ENCODE measurements at places on chromosomes 4 and X.

- DNase-seq: no peak
Measured at GRCh38 chr4:126752126-126752525, 880.6 kb upstream of the INTU start.

DNA sequence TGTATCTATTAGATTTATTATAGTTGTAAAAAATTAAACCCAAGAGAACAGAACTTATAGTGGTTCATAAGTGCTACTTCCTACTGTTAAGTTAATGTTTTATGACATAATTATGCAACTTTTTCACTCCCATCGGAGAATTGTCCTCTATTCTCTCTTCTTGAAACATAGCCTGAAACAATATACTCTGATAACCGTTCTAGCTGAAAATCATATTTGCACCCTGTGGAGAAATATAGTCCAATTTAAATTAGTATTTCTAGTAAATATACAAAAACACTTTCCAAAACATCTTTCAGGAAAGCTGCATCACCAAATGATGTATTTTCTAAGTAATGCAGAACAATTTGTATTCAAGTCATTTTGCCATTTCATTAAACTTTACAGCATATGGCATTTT, 586.4 kb downstream of the PRR32 start:
- DNase-seq: no peak

GRCh38 chr4:53043055-53043454, 180.9 kb downstream of the RASL11B start:
- DNase-seq: no peak

GRCh38 chrX:115339441-115340025, 50.0 kb downstream of the LUZP4 start:
- no peak for DNase-seq

DNA sequence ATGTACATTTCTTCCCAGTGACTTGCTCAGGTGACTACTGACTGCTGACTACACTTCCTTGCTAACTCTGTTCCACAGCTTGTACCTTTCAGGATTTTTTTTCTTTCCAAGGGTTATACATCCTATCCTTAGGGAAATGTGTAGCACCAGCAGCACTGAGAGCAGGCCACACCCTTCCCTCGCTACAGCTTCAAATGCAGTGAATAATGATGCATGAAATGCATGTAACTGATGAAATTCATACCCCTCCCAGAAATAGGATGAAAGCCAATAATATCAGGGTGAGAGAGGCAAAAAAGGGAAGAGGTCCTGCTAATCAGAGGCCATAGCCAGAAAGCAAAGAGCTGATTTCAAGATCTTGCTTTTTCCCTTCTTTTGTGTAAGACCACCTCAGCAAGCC, 6.2 kb upstream of the FGF16 start:
- no peak for DNase-seq

- DNase-seq: no peak
Measured at GRCh38 chr4:167555338-167556022, 321.2 kb upstream of the SPOCK3 start.

GRCh38 chr4:151646322-151646721, 114.5 kb downstream of the GATB start:
- no peak for DNase-seq

- no peak for DNase-seq
Measured at GRCh38 chr4:64796581-64796980, 387.3 kb upstream of the TECRL start.

GRCh38 chr4:122744229-122744628, 11.7 kb downstream of the BBS12 start:
- DNase-seq: no peak

DNA sequence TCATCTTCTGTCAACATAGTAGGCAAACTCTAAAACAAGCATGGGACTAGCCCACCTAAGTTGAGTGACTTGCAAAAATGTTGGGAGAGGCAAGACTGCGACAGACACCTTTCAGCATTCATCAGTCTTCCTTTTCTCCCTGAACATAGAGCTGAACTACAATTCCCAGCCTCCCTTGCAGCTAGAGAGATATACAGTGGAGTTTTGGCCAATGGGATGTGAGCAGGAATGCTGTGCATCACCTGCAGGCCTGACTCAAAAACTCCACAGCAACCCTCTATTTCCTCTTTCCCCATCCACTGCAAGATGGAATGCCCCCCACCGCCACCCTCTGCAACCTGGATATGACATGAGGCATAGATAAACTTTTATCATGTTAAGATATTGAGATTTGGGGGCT, 66.5 kb downstream of the PDHA1 start:
- DNase-seq: no peak

- DNase-seq: no peak
Measured at GRCh38 chr4:170038769-170039168, 12.6 kb upstream of the MFAP3L start.

- DNase-seq: no peak
Measured at GRCh38 chrX:95797344-95797743, 887.3 kb upstream of the DIAPH2 start.

- DNase-seq: no peak
Measured at GRCh38 chr4:24472514-24473308, 111.6 kb downstream of the DHX15 start.

GRCh38 chrX:84168095-84168494, 19.9 kb downstream of the RPS6KA6 start:
- DNase-seq: no peak

DNA sequence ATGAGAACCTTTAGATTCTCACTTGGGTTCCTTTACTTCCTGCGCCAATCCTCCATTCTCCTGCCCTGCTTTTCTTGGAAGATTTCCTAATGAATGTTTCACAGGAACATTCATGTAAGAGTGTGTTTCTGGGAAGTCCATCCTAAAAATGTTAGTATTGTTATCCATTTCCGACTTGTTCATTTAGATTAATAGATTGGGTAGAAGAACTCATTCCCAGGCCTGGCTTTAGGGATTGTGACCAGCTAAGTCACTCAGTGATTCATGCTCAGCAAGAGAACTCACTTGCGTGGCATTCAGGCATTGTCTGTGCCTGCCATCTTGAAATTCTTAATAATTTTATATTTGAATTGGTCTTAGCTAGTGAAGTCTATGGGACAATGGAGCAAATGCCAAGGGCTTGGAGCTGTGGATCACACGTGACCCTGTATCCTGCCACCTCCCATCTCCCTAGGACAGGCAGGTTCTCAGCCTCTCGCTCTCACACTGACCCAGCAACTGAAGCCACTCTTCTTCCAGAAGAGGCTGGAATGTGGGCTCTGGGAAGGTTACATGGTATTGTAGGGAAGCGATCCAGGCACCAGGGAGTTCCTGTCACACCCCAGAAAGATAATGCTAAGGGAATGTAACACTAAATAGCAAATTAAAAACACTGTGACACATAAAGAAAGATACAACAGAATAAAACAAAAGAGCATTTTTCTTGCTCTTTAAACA, 562.1 kb downstream of the TMA16 start:
- DNase-seq: no peak

GRCh38 chr4:127327491-127327890, 305.3 kb upstream of the INTU start:
- no peak for DNase-seq

- no peak for DNase-seq
Measured at GRCh38 chrX:132909643-132910042, 48.8 kb downstream of the HS6ST2 start.

DNA sequence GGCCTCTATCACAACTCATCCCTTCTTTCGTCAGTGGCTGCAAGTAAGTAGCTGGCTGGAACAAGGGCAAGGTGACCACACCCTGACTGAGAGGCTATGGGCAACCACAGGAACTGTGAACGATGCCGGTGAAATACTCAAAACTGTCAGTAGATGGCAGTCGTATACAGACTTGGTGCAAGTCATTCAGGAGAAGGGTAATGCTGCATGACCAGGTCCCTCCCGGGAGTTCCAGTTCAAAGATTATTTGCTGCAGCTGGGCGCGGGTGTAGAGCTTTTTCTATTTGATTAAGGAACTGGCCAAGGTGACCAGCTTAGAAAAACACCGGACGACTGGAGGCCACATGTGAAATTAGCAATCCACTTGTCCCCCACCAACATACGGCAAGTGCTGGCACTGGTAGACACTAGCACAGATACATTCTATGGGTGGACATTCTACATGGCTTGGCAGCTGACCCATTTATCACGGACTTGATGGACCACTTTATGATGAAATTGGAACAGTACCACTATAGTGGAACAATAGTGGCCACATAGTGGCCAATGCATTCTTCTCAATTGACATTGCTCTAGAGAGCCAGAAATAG, 726.6 kb downstream of the TRAM1L1 start:
- DNase-seq: peak; percentile 35

DNA sequence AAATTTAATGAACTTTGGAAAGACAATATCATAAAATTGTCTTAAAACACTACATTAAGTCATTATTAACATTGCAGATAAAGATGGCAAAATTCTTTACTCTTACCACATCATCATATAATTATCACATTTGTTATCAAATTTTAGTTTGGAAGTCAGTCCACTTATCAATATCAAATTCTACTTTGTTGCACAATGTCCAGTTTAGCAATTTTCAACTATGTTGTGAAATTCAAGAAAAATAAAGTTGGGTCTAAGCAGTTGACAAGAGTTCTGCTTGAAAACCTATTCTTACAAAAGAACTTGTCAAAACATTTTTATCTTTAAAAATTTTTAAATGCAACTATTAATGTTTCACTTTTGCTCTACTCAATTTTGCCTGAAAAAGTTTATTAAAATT, 44.7 kb upstream of the TET2 start:
- no peak for DNase-seq

DNA sequence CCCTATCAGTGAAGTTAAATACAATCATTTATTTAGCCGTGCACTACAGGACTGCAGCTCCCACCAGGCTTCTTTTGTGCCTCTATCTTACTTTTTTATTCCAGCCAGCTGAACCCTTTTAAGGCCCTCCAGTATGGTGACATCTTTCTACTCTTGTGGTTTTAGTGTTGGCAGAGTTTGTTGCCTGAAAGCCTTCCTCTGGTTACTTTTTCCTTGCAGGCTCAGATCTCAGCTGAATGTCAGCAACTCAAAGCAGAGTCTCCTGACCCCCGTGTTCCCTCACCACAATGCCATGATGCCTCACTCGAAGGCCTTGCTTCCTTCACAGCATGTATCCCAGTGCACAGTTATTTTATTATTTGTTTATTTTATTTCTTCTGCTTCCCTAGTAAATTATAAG, 818.9 kb upstream of the LCORL start:
- DNase-seq: no peak

DNA sequence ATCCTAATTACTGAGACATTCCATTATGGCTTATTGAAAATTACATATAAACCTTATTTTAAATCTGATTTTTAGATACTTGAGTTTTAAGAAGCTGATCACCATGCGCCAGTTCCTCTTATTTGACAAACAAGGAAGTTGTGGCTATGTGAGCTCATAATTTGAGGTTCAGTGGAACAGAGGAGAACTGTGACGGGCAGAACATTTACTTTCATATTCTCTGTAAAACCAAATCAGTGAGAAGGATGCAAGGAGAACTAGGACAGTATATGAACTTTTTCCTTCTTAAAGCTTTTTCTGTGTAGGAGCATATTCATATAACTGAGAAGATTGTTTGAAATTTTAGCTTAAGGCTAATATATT, 25.3 kb downstream of the STIM2 start:
- no peak for DNase-seq

DNA sequence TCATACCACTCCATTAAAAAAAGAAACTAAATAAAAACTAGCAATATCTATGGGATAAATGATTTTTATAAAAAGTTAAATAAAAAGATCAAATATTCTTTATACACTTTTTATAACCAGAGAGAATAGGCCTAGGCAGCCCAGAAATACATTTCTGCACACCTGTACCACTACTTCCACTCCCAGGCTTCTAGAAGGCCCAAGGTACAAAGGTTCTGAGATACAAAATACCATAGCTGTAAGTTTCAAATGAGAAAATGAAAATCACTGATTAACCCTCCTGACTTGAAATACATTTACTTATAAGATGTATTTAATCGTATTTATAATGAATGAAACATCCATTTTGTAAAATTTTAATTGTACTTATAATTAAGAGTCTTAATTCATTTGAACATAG, 226.5 kb upstream of the MAB21L2 start:
- DNase-seq: no peak

- no peak for DNase-seq
Measured at GRCh38 chr4:102447413-102447812, 53.7 kb upstream of the NFKB1 start.

DNA sequence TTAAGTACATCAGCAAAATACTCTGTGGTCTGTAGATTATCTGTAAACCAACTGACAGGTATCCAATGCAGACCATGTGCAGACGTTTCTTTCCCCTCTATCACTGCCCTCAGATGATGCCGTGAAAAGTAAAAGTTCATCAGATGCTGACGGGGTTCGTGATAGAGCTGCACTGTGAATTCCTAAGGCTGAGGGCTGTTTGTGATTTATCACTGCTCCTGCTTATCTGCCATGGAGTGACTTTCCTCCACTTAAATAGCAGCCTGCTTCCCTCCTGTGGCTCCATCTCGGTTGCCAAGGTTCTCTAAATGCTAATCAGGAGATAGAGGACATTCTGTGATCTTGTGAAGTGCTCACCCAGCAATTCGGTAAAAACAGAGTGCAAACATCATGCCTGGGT, 89.3 kb upstream of the SRD5A3 start:
- DNase-seq: no peak

GRCh38 chr4:25367004-25367621, 9.9 kb upstream of the ANAPC4 start:
- DNase-seq: peak; percentile 40

DNA sequence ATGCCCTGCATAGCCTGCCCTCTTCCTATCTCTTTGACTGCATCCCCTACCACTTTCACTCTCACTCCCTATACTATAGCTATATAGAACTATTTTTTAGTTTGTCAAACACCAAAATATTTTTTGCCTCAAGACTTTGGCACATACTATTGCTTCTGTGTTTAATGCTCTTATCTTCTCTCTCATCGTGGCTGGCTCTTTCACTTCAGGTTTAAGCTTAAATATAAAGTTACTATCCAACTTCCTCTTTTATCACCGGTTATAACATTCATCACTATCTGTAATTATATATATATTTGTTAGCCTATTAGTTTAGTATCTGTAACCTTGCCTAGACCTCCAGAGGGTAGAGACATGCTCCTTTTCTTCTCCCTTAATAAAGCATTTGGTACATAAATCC, 11.5 kb upstream of the HMGB2 start:
- no peak for DNase-seq

DNA sequence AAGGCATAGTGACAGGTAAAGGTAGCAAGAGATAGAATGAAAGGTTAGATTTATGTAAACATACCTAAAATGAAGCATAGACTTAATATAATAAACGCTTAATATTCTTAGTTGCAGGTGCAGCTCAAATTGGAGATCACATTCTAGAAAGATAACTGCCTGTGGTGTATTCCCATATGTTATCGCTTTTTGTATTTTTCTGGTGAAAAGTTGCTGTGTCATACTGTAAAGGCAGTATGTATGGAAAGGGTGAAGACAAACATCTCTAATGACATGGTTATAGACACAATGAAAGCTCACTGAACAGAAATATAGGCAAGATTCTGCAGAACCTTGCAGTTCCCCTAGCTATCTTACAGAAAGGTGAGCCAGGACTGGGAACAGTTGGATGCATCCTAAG, 240.3 kb downstream of the DCLK2 start:
- DNase-seq: no peak

DNA sequence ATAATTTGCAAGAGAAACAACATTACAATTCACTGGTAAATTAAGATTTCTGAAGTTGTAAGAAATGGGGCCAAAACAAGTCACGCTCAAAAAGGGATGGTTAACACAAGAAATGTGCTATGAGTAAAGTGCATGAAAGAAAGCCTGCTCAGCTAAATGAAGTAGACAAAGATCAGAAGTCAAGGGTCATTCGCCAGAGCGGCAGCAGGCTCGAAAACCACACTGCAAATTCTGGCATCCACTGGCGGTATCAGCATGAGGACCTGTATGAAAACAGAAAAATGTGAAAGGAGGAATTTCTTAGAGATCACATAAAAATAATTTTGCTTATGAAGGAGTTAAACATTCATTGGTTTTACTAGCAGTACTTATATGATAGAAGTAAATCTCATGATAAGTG, 49.6 kb downstream of the FBXL5 start:
- DNase-seq: no peak
